ENCODE measurements at places on chromosomes 3 and 15. TPM values are rescaled to one million over a fixed set of nuclear protein-coding genes. Genes with fewer than 3 reads are reported as not detected.
A peak's percentile ranks its signal among the peaks of the same experiment; 100 is the strongest.

DNA sequence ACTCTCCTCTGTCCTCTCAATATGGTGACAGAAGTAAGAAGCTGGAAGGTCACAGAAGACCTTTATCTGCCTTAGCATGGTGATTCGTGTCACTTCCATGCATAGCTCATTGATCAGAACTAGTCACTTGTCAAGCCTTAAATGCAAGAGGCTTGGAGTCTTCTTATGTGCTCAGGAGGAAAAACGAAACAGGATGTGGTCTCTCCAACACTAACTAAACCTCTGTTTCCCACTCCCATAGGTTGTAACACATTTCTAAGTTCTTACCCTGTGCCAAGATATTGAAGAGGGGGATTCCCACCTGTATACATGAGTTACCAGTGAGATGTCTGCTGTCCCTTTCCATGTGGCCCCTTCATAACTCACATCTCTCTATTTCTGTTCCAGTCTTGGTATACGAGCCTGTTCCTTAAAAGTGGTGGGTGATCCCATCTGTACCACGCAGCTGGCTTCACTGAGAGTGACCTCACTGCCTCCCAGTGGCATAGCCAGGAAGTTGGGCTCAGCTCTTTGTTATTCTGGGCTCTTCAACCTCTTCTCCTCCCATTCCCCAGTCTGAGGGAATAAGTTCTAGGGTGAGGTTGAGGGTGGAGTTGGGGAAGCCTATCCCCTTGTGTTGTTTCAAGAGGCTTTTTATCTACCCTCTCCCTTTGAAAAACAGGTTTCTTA, 203.2 kb upstream of the PPP2R3A start:
- peak; percentile 41 for DNase-seq

DNA sequence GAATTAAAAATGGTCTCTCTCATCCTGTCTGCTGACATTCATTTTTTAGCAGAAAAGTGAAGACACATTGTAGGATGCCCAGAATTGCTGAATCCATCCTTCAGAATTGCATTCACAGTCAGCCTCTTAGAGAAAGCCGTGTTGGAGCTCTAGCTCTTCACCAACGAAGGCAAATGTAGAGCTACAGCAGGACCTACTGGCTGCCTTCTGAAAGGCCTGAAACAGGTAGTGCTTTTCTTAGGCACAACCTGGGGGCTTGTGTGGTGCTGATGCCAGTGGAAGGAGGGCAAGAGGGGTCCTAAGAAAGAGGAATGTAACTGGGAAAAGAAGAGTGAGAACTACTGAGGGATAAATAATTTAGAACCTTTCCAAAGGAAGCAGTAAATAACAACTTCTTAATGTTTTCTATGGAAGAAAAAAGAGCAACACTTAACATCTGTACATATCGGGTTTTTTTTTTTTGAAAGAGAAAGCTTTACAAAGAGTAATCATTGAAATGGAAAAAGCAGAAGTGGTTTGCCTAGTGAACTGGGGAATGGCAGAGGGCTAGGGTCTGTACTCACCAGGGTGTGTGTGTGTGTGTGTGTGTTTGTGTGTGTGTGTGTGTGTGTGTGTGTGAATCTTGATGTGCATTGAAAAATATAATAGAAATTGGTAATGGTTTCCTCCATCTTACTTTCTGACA, 297.8 kb downstream of the SATB1 start:
- DNase-seq, result no peak

DNA sequence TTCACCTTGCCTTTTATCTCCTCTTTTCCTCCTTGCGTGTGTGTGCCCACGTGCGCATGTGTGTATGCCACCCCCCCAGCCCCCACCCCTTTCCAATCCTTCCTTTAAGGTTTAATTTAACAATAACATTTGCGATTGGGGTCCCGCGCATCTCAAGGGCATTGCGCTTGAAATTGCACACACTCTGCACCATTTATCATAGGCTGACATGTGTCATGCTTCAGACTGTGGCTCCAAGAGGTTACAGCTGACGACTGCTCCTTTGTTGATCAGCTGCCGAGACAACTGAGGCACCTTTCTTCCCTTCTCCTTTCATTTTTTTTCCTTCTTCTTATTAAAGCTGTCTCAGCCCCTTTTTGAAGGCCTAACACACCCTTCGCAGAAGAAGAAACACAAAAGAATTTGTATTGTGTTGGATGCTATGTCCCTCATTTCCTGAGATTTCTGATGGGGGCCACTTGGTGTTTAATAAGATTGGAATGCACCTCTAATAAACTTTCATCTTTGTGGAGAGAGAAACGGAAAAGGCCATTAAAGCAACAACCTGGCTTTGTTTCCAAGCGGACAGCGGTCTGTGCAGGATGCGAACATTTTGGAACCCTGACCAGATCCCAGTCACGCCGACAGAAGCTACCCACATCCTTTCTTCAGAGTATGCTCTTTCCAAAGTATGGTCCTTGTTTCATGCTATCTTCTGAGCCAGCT, 470.1 kb downstream of the MCTP2 start:
- no peak for DNase-seq

- DNase-seq, result peak; percentile 79
These were observed 193.6 kb downstream of the CLSTN2 start for GRCh38 chr3:140128631-140129030.

DNA sequence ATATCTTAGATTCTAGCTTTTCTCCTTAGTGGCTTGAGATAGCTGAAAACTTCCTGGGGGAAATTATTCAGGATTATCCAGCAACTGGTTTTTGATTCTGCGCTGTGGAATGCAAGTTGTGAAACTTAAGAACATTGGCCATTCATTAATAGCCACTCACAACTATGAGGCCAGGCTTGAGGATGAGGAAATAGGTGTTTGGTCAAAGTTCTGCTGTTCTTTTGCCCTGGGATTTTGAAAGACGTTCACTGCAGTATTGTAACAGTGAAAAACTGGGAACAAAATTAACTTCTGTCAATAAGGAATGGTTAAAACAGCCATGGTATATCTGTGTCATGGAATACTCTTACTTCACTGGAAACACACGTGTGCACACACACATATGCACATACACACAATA, 44.1 kb downstream of the CTXND1 start:
- no peak for DNase-seq

Gene FETUB
- not detected for total RNA-seq
